ENCODE measurements at places on chromosomes 1 and 21. TPM values are rescaled to one million over a fixed set of nuclear protein-coding genes. Genes with fewer than 3 reads are reported as not detected.

The SAMD11 gene
- total RNA-seq = 15.7 TPM

- DNase-seq = peak; percentile 22
Observed at GRCh38 chr1:29682919-29683295, 446.6 kb downstream of the PTPRU start.

DNA sequence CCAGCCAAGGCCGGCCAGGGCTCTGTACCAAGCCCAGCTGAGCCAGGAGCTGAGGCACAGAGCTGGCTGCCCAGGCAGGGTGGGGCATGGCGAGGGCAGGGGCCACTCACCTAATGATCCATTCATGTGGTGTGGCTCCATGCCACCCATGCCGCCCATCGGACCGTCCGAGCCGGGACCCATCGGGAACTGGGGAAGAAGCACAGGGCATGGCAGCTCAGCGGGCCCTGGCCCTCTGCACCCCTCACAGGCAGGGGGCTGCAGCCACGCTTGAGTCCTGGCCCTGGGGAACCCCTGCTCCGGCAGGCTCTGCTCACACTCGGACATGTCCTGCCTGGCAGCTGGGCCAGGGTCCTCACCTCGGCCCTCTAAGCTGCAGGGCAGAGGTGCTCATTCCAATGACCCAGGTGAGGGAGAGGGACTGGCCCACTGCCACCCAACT lies 28.7 kb downstream of the MRPL37 start:
- DNase-seq = no peak

DNA sequence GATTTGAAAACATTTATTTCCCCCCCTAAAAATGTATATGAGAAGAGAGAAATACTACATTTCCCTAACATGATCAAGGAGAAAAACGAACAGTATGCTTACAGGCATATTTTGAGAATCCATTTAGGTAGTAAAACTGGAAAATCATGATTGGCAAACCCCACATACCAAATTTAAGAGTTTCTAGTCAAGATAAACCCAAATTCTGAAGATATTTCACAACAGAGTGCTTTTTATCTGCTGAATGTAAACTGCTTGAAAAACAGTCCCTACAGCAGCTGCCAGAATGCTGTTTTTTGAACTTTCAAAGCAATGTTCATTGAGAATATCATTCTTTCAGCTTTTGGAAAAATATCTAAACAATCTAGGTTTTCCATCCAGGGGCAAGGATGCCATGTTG lies 31.0 kb downstream of the ASH1L start:
- no peak for DNase-seq

DNA sequence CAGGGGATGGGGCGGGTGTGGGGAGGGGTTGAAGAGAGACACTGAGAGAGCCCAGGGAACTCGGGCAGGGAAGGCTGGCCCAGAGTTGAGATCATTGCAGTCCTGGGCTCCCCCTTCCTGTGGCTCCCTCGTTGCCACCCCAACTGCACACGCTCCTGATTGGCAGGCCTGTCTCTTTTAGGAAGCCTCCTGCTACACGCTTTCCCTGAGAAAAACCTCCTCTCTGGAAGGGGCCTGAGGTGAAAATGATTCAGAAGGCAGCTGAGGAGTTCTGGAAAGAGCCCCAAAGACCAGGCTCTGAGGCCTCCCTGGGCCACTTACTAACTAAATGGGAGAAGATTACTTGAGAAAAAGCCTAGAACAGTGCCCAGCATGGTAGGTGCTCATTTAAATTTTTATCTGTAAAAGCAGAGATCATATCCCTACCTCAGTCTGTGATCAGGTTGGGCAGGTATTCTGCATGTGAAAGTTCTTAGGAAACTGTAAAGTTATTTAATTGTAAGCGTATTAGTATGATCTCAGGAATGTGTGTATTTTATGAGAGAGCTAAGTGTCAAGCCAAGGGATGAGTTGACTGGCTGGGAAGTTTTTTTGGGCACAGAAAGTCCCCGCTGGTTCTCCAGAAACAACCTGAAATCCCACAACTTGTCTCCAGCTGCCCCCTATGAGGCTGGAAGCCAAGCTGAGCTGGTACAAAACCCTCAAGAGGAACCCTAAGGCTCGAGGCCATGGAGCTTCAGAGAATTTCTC lies 65.2 kb upstream of the EPS8L3 start:
- DNase-seq = no peak

- no peak for DNase-seq
Observed at GRCh38 chr1:107276247-107276646, 135.4 kb downstream of the NTNG1 start.

- DNase-seq = no peak
Observed at GRCh38 chr1:167431261-167431908, 86.9 kb downstream of the CD247 start.

The RAB25 gene
- 42.8 TPM for total RNA-seq

The OR14K1 gene
- total RNA-seq = not detected

GRCh38 chr21:43287111-43287760 lies 118.4 kb downstream of the CRYAA start:
- DNase-seq = no peak

The LMX1A gene
- total RNA-seq = not detected

GRCh38 chr1:177170756-177171535 lies at the start of gene BRINP2:
TSS of gene BRINP2 (plus strand) at chr1:177170958. CDS start at chr1:177229877, 58,919 bp downstream.
- DNase-seq = peak; percentile 94

DNA sequence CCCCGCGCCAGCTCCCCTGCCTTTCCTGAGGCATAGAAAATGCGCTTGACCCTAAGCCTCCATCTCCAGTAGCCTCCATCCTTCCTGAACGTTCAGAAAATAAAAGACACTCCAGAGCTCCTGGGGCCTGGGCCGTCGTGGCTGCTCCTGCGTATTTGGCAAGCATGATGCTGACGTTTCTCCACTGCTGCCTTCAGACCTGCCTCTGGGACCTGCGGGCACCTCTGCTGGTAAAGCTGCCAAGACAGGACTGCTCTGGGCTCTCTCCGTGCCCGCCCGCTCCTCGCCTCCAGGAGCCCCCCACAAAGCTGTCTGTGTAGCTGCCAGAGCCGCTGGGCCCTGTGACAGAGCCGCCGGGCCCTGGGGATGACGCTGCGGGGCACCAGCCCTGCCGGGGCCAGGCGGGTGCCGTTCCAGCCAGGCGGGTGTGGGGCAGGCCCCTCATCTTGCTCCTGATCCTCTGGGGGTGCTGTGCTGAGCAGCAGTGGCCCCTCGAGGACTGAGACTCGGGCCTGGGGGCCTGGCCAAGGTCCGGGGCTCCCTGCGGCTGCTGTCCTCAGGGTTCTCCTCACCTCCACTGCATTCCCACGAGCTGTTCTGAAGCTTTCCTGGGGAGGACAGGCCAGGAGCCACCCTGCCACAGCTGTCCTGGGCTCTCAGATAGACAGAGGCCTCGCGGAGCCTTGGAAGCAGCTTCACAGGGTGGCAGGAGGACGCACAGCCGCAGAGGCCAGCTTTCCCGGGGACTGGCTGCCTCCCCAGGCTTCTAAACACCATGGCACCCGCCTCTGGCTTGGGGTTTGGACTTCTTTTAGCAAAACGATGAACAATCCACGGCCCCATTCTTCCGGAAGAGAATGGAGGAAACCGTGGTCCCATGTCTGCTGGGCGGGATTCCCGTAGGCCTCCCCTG lies 48.1 kb downstream of the MORN1 start:
- DNase-seq = no peak

The LRRC7 gene
- not detected for total RNA-seq

- no peak for DNase-seq
Observed at GRCh38 chr1:73910466-73910865, 287.5 kb downstream of the LRRIQ3 start.

- no peak for DNase-seq
Observed at GRCh38 chr21:21188513-21189195, 190.4 kb downstream of the NCAM2 start.

The DMBX1 gene
- total RNA-seq = 2.3 TPM

- DNase-seq = no peak
Observed at GRCh38 chr1:19608232-19608631, 35.9 kb upstream of the NBL1 start.

DNA sequence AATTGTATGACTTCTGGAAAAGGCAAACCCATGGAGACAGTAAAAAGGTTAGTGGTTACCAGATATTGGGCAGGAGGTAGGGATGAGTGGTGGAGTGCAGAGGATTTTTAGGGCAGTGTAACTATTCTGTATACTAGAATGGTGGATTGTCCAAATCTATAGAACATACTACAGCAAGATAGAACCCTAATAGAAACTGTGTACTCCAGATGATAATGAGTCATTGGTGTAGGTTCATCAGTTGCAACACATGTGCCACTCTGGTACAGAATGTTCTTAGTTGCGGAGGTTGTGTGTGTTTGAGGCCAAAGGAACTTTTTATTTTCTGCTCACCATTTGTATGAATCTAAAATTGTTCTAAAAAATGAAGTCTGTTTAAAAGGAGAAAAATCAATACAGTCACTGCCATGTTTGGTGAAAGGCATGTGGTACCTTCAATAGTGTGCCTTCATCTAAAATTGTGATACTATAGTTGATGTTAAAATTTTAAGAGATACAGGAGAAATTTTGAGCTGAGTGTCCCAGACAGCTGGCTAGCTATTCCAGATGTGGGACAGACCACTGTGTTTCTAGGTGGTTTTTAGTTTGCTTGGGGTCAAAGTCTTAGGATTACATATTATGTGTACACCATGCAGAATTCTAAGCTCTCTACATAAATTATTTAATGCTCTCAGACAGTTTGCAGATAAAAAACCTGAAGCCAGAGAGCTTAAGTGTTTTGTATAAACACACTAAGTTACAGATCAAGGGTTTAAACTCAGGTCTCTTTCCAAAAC lies 150.5 kb downstream of the RPS6KC1 start:
- DNase-seq = no peak

The KRTAP19-3 gene
- not detected for total RNA-seq

The HOOK1 gene
- total RNA-seq = 42.0 TPM

DNA sequence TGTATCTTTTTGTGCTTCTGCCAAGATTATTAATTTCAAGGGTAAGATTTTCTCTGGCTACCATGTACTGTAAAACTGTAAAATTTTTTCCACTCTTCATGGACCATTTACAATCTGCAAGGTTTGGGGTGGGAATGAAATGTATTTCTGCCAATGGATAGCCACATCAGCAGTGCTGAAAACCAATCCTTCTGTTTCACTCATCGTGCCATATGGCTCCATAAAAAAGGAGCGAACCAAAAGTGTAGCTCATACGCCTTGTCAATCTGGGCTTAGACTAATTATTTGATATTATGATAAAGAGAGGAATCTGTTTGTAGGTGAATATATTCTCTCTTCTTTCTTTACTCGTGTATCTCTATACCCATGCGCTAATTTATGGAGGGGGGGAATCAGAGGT lies 3.0 kb upstream of the SLC44A5 start:
- DNase-seq = no peak

DNA sequence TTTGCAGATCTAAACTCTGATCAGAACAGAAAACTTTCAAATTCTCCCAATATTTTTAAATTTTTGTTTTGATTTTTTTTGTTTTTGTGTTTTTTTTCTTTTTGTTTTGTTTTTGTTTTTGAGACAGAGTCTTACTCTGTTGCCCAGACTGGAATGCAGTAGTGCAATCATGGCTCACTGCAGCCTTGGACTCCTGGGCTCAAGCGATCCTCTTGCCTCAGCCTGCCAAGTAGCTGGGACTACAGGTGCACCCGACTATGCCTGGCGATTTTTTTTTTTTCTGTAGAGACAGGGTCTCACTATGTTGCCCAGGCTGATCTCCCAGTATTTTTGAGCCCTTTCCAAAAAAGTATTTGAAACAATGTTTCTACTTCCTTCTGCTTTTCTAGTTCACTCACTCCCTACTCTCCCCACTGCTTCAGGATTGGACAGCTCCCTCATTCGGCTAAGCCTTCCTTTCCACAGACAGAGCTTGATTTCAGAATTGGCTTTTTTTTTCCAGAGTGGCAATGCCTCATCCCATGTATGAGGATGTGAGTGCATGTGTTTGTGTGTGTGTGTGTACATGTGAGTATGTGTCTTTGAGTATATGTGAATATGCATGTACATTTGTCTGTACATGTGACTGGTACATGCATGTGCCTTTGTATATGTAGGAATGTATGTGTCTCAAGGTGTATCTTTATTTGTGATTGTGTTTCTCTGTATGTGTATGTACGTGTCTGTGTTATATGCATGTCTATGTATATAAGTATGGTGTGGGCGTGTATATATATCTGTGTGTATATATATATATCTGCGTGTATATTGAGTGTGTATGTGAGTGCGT lies 11.9 kb downstream of the LHX4 start:
- no peak for DNase-seq

- no peak for DNase-seq
Observed at GRCh38 chr1:150150133-150151021, 661 bp downstream of the PLEKHO1 start.

DNA sequence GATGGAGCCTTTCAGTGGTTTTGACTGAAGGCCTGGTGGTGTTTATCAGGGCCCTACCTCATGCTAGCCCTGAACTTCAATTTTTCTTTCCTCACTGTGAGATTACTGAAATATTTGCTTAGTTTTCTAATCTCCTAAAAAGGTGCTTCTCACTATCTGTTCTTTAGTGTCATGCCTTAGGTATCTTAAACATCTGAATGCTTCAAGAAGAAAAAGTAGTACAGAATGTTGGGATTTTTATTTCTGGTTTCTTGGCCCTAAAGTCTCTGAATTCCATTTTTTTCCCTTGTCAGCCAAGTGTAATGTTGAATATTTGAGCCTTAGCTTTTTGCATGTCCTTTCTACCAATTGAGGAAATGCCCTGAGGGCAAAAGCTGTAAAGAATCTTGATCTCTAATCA lies 47.9 kb upstream of the PRKACB start:
- DNase-seq = no peak

The TP53BP2 gene
- total RNA-seq = 46.2 TPM

GRCh38 chr1:207983044-207983635 lies 72.2 kb upstream of the CD34 start:
- DNase-seq = no peak

The CCDC28B gene
- 21.3 TPM for total RNA-seq

DNA sequence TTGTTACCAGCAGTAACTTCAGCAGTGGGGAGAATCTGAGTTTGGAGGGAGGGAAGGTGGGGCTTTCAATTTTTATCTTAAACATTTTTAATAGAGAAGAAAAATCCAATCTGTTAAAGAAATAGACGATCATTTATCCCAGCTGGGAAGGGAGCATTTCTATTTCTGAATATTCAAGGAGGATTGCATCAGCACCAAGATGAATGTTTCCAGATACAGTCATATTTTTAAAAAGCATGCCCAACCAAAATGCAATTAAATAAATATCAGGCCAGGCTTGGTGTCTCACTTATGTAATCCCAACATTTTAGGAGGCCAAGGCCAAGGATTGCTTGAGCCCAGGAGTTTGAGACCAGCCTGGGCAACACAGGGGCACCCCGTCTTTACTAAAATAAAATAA lies 1.7 kb upstream of the ATP1A4 start:
- DNase-seq = no peak

- no peak for DNase-seq
Observed at GRCh38 chr1:4974981-4975685, 320.7 kb downstream of the AJAP1 start.
